ENCODE measurements at places on chromosomes 3 and 15.

- no peak for DNase-seq
Observed at GRCh38 chr3:141469720-141470119, 17.1 kb upstream of the RASA2 start.

- DNase-seq: no peak
Observed at GRCh38 chr3:67619991-67620390, 34.4 kb downstream of the SUCLG2 start.

- DNase-seq: peak; percentile 70
Observed at GRCh38 chr3:42032693-42033349, 58.3 kb upstream of the TRAK1 start.

GRCh38 chr3:30659270-30660130, 53.1 kb downstream of the TGFBR2 start:
- DNase-seq: no peak

DNA sequence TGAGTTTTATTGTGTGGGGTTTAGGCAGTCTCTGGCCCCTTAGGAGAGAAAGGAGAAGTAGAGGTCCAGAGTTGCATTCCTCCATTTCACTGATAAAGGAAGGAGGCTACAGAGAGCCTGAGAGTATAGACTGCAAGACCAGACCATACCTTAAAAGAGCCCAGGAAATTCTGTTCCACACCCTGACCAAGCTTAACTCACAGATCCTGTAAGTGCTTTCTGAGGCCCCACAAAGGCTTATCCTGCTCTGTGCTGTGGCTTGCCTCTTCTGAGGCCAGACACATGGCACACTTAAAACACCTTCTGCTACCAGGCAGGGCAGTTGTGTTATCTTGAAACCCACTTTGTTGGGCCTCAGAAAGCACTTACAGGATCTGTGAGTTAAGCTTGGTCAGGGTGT, 39.2 kb upstream of the LEKR1 start:
- DNase-seq: no peak

- no peak for DNase-seq
Observed at GRCh38 chr3:141603473-141604035, 116.7 kb downstream of the RASA2 start.

DNA sequence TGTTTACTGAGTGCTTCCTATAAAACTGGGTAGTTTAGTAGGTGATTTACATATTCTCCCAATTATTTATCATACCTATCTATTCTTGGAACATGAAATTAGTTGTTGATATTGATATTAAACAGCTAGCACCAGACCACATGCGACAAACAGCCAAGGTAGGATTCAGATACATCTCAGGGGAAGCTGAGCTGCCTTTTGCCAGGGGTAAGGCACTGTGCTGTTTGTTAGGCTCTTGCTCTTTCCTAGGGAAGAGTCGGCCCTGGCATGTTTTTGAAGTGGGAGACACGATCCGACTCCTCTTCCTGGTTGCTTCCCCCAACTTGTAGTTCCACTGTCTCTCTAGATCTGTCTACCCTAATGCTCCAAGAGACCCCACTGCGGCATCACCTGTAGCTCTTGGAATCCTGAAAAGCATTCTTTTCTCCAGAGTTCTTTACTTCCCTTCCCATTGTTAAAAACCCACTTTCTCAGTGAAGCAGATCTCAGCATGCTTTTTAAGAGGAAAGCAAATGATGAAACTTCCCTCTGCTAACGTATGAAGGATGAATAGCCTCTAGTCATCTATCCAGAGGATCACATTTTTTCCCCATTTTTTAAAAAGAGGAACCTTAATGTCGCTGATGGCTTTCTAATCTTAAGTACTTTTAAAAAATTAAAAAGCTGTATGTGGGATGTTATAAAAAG, 138.4 kb downstream of the GHSR start:
- no peak for DNase-seq

DNA sequence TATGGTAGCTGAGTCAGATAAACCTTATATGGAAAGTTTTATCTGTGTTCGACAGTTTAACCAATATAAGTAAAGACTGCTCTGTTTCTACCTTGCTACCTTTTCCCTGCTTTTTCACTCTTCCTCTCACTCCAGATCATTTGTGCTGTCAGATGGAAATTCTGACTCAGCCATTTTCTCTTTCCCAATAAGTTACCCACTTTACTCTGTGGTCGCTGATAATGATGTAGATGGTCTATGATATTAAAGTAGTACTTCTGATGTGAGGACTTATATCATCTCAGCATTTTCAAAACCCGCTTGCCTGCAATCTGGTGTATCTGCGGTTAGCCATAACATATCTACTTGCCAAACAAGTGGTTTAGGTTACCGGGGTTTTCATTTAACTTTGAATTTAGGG, 15.0 kb upstream of the UTS2B start:
- no peak for DNase-seq

DNA sequence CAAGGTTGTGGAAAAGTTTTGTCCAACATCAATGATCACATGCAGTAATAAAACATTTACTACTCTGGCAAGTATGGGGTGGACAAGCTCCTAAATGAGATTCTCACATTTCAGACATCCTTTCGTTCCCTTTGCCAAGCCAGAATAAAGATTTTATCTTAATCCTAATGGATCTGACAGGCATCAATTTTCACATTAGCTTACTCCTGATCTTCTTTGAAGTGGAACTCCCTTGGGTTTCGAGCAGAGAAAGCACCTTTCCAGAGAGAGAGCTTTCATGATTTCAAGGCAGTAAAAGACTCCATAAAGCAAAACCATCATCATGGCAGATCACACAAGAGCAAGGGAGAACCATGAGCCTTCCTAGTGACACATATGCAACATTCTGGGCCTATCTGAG, 27.3 kb upstream of the EID1 start:
- peak; percentile 80 for DNase-seq

DNA sequence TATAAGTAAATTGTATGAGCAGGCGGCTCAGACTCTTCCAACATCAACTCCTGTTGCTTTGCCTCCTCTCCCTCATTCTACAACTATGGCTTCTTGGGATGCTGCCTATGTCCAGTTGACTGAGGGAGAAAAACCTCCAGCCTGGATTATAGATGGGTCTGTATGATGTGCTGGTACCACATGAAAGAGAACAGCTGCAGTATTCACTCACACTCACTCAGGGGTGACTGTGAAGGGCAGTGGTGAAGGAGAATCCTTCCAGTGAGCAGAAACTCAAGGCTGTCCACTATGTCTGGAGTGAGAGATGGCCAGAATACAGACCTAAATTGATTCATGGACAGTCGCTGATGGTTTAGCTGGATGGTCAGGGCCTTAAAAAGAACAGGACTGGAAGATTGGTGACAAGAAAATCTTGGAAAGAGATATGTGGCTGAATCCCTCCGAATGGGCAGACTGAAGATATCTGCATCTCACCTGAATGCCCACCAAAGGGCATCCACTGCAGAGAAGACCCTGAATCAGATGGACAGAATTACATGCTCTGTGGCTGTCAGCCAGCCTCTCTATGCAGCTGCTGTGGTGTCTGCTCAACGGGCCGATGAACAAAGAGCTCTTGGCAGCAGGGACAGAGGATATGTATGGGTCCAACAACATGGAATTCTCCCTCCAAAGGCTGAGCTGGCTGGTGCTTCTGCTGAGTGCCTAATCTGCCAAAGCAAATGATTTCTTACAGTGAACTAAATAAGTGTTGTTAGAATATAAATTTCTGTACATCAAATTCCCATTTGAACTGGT, 1.9 kb upstream of the BCL2L10 start:
- DNase-seq: no peak

DNA sequence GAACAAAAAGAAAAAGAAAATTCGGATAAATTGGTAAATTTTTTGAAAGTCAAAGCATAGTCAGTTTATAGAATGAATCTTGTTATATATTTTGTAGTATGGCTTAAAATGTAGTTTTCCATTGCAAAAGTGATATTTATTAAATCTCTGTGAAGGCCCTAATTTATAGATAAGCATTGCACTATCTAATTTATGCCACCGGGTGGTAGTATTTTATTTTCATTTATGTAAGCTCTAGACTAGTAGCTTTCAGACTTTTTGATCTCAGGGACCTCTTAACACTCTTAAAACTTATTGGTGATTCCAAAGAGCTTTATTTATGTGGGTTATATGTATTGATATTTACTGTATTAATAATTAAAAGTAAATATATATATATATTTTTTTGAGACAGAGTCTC, 133.9 kb upstream of the LRRFIP2 start:
- no peak for DNase-seq
